SW480 (cell line): ENCODE measurements at places on chromosomes 7 and 10.

GRCh38 chr7:103640031-103640779, 194.2 kb upstream of the SLC26A5 start:
- no peak for DNase-seq

DNA sequence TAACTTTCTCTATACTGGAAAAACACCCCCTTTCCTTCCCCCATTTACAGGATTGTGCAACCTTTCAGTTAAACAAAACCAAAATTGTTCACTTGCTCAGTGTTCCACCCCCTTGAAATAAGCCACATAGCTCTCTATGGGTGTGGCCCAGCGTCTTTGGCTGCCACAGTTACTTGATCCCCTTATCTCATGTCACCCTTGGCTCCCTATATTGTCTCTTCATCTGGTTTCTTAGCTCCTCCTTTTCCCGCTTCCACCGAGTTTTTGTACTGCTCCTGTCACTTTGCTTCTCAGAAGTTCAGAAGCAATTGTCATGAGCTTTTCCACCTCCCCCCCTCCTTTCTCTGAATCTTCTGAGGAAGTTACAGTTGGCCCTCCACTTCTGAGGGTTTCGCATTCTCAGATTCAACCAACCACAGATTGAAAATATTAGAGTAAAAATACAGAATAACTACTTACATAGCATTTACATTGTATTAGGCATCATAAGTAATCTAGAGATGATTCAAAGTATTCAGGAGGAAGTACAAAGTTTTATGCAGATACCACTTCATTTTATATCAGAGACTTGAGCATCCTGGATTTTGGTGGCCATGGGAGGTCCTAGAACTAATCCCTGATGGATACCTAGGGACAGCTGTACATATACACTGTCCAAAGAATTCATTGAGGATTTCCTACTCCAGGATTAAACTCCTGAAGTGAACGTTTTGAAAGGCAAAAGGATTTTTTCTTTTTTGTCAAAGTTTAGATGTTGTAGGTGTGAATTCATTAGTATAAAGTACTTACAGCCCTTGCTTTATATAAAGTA, 60.4 kb downstream of the ADD3 start:
- no peak for DNase-seq

DNA sequence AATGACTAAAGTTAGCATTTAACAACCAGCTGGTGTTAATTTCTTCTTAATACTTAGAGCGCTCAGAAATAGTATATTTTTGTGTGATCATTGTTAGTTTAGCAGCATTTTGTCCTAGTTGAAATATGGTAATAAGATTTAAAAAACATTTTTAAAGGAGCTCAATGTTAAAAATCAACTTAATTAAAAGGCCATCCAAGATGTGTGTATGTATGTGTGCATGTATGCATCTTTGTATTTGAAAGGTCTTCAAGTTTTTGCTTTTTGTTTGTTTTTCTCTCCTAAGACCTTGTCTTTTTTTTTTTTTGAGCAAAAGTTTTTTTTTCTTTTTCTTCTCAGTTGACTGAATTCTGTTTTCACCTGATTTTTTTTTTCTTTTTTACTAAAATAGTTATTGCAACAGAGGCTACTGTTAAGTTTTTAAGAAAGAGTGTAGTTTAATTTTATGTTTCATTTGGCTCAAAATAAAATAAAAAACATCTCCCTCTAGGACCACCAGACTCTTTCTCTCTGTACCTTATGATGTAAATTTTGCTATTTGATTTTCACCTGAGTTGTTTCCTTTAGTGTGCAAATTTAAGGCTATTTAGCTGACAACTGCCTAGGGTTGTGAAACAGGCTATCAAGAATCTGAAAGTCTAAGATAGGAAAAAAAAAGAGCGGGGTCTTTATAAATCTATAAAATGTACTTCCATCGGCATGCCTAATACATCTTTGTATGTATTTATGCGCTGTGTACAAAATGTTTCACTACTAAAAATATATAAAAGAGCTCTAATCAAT, 76.4 kb upstream of the C1GALT1 start:
- DNase-seq: no peak

- no peak for DNase-seq
Observed at GRCh38 chr7:908159-908581, 31.8 kb downstream of the GET4 start.

- no peak for DNase-seq
Observed at GRCh38 chr7:84801396-84801795, 385.5 kb downstream of the SEMA3D start.

- DNase-seq: no peak
Observed at GRCh38 chr7:155298288-155298833, 683 bp downstream of the INSIG1 start.

- no peak for DNase-seq
Observed at GRCh38 chr7:71594736-71595135, 462.8 kb downstream of the GALNT17 start.
